NCI-H345 (cell line): ENCODE measurements at places on chromosomes 7 and 10.

- no peak for DNase-seq
Observed at GRCh38 chr10:120883071-120883470, 31.9 kb downstream of the WDR11 start.

DNA sequence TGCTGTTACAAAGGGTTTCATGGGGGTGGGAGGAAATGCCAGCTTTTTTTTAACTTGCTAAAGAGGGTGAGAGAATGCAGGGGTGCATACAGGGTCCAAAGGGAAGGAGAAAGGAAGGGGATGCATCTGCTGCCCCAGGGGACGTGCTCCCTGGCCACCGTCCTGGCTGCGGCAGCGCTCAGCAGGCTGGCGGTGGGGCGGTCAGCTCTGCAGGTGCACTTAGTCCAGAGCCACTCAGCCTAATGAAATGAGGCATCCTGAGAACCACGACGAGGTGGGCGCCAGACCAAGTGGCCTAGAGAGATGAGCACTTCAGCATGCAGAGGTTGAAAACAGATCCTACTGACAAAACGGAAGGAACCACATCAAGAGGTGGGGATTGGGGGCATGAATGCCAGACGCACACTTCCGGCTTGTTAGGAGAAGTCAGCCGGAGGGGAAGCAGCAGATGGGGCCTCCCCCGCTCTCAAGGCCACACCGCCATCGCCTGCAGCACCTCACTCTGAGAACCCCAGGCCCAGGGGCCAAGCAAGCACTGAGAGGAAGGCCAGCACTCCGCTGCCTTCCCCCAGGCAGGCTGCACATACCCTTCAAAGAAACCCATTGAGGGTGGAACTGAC lies 94.5 kb downstream of the MAD1L1 start:
- DNase-seq: no peak

- DNase-seq: peak; percentile 88
Observed at GRCh38 chr7:23074443-23075261, 30.9 kb upstream of the KLHL7 start.

DNA sequence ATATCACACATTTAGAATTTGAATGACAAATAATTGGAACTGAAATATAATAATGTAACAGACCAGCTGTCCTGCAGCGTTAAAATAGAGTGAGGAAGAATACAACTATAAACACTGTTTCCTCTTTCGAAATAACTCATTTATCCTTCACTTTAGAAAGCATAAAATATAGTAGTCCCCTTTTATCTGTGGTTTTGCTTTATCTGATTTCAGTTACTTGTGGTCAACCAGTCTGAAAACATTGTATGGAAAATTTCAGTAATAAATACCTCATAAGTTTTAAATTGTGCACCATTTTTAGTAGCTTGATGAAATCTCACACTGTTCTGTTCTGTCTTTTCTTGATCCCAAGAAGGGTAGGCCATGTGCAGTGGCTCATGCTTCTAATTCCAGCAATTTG lies 31.7 kb downstream of the POLR1F start:
- DNase-seq: no peak

DNA sequence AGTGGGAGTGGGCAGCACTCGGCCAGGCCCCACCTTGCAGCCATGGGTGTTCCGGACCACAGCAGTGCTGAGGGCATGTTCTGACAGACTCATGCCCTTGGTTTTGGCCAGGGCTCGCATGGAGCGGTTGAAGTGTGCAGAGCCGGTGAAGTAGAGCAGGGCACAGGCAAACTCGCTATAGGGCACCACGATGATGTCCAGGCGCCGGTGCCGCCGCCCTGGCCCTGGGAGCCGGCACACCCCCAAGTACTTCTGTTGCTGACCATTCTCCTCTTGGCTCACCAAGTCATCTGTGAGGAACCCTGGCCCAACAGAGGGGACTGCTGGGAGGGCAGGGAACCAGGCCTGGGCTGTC lies 8.6 kb downstream of the POLL start:
- DNase-seq: no peak

- DNase-seq: no peak
Observed at GRCh38 chr10:124709861-124710260, 34.3 kb downstream of the FAM53B start.

DNA sequence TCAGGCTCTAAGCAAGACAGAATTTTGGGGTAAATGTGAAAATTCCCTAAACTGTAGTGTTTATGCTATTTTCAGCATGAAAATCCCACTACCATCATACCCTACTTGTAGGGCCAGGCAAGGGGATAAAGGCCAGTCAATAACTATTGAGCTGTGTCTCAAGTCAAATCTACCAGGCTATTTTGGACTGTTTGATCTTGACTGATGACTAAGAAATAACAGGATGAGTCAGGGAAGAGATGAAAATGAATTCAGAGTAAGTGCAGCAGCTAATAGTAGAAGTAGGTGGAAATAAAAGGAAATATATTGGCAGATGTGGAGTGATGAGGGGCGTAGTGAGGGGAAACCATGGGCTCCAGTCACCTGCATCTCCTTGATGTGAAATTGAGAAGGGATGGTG lies 225.8 kb upstream of the PHYHIPL start:
- DNase-seq: no peak

DNA sequence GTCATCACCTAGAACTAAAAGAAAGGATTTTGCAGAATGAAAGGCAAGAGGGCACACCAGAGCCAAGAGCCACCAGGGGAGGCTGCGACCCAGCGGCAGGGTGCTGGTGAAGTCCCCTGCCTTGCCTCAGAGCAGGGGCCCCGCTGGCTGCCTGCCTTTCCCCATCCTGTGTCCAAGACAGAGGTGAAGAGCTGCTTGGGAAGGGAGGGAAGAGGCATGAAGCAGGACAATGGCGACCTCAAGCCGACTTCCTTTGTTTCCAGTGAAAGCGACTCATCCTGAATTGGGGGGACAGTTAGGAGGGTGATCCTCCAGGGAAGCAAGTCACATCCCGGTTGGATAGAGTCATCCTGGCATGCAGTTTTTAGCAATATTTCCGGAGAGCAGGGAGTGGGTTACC lies 255.5 kb upstream of the YAE1 start:
- DNase-seq: no peak

- DNase-seq: no peak
Observed at GRCh38 chr10:49356181-49356580, 39.7 kb downstream of the DRGX start.

DNA sequence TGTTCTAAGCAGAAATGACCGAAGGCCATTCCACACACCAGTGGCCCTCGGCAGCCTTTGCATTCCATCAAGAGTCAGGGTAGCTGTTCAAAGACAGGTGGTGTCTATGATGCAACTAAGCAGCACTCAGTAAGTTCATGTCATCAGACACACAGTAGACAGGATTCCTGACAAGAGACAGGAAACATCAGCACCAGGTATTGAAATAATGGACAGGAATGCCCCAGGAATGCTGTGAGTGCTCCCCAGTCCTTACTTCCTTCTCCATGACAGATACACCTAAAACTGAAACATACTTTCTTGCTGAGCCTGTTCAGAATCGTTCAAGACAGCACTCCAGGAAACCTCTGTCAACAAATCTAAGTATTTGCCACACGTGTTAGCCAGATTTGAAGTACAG lies 204.4 kb downstream of the TPST1 start:
- DNase-seq: no peak

DNA sequence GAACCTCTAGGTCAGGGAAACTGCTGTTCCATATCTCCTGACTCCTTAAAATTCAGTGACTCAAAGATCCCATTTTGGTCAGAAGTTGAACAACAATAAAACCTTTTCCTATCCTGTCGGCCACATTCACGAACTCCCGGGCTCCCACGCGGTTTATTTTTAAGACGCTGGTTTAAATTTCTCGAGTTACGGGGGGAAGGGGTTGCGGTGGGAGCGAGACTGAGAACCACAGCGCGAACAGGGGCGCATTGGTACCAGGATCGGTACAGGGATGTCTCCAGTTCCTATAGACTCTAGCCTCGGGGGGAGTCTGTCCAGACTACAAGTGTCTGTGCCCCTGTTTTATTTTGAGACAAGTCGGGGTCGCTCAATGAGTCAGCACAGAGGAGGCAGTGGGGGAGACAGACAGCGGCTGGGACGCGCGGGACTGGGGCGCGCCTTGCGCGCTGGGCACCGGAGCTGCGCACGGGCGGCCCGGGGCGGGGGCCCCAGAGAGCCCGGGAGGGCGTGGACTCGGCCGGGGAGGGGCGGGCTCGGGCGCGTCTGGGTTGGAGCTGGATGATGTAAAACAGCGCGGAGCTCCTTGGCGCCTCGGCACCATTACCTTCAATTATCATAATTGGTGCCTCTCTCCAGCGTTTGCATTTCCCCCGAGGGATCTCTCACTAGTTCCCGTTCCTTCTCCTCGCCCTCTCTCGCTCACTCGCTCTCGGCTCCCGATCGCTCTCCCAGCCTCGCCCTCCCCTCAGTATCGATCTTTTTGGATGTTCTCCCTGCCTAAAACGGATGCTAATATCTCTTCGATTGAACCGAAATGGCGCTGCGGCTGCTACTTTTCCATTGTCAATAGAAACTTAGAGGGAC lies 8.7 kb upstream of the BAMBI start:
- DNase-seq: peak; percentile 72

- peak; percentile 75 for DNase-seq
Observed at GRCh38 chr7:55438757-55439525, 73.8 kb downstream of the LANCL2 start.

DNA sequence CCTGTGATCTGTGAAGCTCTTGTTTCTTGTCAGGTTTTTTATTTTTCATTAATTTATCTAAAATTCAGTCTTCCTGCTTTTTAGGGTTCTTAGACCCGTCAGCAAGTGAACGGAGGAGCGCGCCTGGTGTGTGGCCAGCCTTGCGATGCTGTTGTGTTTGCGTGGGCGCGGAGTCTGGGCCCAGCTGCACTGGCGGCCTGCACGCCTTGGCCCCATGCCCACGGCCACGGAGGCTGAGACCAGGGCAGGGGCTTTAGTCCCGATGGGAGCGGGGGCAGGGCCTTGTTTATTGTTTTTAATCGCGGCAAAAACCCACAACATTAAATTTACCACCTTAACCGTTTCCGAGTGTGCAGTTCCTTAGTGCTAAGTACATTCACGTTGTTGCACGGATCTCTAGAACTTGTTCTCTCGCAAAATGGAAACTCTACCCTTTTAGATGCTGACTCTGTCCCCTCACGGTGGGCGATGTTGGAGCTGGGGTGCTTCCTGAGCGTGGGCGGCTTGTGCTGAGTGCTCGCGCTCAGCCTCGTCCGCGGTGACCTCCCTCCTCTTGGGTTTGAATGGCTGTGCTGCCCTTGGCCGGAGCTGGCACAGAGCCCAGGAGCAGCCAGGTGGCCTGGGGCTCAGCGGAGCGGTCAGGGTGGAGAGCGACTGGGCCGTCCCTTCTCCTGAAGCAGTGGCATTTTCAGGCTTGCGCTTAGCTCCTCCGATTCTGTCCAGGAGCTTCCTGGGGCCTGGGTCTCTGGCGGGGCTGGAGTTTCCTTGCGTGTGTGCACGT lies 69.1 kb downstream of the INPP5A start:
- no peak for DNase-seq

GRCh38 chr7:71343039-71343438 lies 211.1 kb downstream of the GALNT17 start:
- no peak for DNase-seq

GRCh38 chr10:73591935-73592699 lies 975 bp upstream of the USP54 start:
- DNase-seq: peak; percentile 15

- DNase-seq: no peak
Observed at GRCh38 chr7:42982604-42983115, 50.5 kb downstream of the MRPL32 start.

GRCh38 chr10:102696736-102697135 lies 17.5 kb downstream of the ARL3 start:
- DNase-seq: no peak

DNA sequence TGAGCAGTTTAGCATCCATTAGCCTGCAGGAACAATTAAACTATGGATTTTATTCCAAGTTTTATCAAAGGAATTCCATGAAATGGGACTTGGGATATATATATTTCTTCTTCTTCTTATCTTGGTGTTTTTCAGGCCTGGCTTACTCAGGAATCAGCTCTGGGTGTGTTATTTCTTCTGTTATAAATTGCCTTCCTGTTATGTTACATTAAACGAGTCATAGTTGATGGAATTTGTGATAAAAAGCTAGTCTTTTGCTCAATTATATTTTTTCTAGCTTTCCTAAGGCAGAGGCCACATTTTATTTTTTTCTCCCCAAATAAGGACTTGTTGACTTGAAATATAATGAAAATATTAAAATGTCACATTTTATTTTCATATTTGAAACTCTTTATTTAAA lies 141.3 kb downstream of the EPC1 start:
- no peak for DNase-seq

DNA sequence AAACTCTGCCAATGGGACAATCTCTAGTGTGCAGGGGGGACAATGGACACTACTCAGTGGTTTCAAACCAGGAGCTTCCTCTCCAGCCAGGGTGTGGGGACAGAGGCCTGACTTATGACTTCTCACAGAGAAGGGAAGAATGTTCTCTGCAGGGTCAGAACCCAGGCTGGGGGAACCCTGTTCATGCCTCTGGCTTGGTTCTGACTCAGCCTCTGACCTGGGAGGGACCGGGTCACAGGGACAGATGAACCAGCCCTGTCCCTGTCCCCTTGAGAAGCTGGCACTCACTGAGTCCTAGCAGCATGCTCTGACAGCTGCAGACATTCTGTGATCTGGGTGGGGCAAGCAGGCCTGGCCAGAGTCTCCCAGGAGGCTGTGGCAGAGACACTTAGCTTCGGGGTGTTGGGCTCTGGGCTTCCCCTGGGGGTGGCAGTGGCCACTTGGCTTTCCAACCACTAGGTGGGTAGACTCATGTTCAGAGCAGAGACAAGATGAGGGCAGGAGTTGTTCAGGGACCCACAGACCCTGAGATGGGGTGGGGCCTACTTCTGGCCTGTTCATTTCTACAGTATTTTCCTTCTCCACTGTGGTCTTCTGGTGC lies 13.6 kb downstream of the TSPAN15 start:
- no peak for DNase-seq

DNA sequence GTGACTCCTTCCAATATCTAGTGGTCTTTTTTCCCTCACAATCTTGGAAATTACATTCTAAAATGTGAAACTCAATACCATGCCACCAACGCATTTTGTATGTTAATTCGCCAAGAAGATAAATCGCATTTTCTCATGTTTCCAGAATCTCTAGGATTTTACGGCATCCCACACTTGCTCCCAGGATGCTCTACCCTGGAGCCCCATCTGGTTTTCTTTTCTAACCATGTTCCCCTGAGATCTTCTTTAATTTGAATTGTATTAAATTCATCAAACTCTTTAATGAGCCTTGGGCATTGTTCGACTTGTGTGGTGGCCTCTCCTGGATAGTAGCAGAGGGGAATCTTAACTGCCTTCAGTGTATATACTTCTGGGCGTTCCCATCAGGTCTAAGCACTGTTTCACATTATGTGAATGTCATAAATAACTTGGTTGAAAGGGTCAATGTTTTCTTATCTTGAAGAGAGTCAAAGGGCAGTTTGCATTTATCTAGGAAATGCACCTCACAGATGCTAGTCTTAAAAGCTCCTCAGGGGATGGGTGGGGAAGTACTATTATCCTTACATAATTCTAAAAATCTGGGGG lies 169.1 kb upstream of the MEOX2 start:
- DNase-seq: no peak

- no peak for DNase-seq
Observed at GRCh38 chr10:72069751-72070526, 18.4 kb downstream of the SPOCK2 start.

- DNase-seq: no peak
Observed at GRCh38 chr10:11184093-11184492, 166.4 kb downstream of the CELF2 start.
